ENCODE measurements at places on chromosomes 4 and X. TPM values are rescaled to one million over a fixed set of nuclear protein-coding genes. Genes with fewer than 3 reads are reported as not detected.

Gene MUC7
- total RNA-seq, result not detected

Gene KIAA1210
- not detected for total RNA-seq

Gene RXFP1
- not detected for total RNA-seq

Gene ARHGEF38
- 56.9 TPM for total RNA-seq

Gene SMAD1
- 62.8 TPM for total RNA-seq

Gene TNIP3
- total RNA-seq, result not detected

Gene FRMPD3
- 0.59 TPM for total RNA-seq

Gene TMSB15B
- 5.6 TPM for total RNA-seq

Gene NHS
- total RNA-seq, result 8.8 TPM

Gene MMRN1
- total RNA-seq, result 11.0 TPM

Gene ADAMTS3
- 5.6 TPM for total RNA-seq

Gene TEX13D
- not detected for total RNA-seq

Gene GSPT2
- 5.9 TPM for total RNA-seq

Gene NRK
- 0.66 TPM for total RNA-seq

Gene STPG2
- total RNA-seq, result 0.48 TPM

Gene MAGEA4
- not detected for total RNA-seq

Gene INTU
- 7.0 TPM for total RNA-seq

Gene CENPU
- total RNA-seq, result 2.6 TPM

Gene NPY2R
- 11.4 TPM for total RNA-seq

Gene CFI
- 32.1 TPM for total RNA-seq

Gene LUZP4
- total RNA-seq, result not detected

Gene TAF7L
- total RNA-seq, result not detected

Gene AGA
- 29.3 TPM for total RNA-seq

Gene MTM1
- total RNA-seq, result 14.7 TPM

Gene SPON2
- 59.4 TPM for total RNA-seq

Gene OGT
- 169 TPM for total RNA-seq

Gene DOK7
- not detected for total RNA-seq

Gene GPAT3
- total RNA-seq, result 7.6 TPM
